Activated naive CD8-positive, alpha-beta T cell treated with anti-CD3 and anti-CD28 coated beads, Interleukin-2, amount 10 ng/mL, durations not matched to agents 7 days and 5 days (primary cell): ENCODE measurements at places on chromosomes 2 and 18. TPM values are rescaled to one million over a fixed set of nuclear protein-coding genes. Genes with fewer than 3 reads are reported as not detected.

- DNase-seq, result no peak
Observed at GRCh38 chr2:203707530-203707929, 1.1 kb downstream of the CD28 start.

DNA sequence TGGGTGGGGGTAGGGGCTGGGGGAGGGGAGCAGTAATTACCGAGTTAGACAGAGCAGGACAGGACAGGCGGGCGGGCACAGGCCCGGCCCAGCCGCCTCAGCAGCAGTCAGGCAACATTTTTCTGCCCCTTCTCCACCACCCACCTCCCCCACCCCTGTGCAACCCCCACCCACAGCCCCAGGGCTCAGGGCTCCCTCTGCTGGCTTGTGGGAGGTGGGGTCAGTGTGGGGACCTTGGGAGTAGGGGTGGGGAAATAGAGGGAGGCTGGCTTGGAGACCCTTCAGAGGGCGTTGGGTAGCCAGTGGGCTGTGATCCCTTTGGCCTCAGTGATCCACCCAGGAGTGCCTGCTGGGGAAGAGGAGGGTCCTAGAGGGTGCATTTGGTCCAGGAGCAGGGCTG lies 6.4 kb downstream of the WNT6 start:
- DNase-seq, result no peak

- DNase-seq, result no peak
Observed at GRCh38 chr18:48348739-48349138, 60.4 kb downstream of the ZBTB7C start.

DNA sequence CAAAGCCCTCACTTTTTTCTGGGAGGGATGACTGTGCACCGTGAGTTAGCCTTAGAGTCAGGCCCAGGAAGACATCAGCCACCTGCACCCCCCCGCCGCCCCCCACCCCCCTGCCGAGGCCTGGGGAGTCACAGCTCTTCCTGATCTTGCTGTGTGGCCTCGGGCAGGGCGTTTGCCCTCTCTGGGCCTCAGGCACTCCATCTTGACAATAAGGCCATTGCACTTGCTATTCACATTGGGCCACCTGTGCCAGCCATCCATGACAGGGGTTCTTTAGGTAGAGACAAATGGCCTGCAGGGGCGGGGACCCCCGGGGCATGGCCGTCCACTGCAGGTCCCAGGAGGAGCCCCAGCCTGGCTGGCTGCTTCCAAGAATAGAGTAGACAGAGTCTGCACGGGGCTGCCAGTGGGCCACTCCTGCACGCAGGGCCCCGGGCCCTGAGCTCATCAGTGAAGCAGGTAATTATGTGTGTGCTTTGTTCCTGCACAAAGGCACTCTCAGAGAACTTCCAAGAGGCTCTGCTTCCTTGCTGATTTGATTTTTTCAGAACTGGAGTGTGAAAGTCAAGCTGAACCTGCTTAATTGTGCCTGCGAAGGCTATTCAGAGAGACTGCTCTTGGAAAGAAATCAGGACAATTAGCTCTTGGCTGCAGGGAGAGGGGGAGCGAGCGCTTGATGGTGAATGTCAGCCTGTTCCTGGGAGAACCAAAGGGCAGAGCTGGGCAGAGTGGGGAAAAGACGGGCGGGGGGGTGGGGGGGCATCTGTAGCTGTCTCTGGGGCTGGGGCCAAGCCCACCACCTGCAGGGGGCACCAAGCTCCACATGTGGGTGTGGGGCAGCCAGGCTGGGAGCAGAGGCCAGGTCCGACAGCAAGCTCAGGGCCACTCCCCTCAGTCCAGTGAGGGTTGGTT lies 40.3 kb downstream of the RRM2 start:
- peak; percentile 27 for DNase-seq

Gene EFEMP1
- not detected for total RNA-seq

DNA sequence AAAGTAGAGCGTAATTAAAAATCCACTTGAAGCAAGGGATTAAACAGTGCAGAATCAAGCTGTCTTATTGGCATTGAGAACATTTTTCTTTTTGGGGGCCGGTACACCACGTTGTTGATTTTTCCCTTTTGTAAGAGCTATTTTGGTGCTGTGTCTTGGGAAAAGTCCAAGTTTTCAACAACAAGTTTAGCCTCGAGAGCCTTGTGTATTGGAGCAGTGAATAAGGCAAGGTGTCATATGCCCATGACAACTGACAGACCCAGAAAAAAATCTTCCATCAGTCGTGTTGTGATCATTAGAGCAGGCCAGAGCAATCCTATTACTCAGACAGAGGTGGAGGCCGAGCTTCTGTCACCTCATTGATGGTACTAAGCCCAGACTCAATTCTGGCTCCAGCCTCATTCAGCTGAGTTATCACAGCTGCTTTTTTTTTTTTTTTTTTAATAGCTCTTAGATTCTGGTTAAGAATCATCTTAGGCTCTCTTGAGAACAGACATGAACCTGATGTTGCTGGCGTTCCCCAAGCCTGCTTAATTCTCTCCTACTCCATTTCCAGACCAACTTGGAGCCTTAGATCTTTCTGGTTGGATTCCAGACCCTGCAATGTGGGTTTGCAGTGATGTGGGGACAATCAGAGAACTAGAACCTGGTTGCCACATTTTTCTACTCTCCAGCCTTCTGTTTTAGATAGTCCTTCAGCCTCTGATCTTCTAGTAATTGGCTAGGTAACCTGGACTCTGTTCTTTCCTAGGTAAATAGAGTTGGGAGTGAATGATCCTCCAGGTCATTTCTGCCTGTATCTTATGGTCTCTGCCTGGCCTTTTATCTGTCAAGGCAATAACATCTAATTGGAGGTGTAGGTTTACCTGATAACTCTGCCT lies 43.1 kb downstream of the MOGAT1 start:
- DNase-seq, result no peak

DNA sequence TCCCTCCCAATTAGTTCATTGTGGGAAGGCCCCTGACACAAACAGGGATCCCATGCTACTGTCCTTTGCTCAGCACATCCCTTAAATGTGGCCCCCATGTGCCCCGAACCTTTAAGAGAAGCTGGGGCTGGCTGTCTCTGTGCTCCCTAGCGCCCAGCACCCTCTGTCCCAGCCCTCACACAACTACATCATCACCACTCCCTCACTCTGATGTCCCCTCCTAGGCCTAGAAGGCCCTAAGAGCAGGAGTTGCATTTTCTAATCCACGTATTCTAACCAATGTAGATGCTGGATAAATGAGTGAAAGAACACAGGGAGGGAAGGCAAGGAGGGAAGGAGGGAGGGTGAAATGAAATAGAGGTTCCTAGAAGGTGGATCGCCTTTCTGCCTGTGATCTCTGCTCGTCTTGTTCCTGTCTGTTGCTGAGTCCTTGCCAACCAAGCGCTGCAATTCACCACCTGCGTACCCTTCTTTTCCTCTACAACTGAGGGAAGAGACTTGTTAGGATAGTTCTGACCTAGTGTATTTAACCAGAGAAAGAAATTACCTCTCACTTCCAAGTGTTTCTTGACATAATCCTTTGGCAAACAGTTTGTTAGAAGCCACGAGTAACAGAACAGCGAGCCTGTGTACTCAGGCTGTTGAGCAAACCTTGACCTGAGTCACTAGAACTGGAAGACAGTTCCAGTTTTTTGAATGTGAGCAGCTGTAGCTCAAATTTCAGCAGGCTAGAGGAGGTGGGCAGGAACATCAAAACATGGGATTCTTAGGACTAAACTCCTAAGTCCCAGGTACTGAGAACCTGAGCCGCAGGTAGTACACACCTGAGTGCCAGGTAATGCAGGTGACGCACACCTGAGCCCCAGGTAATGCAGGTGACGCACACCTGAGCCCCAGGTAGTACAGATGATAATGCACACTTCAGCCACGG lies 181.5 kb upstream of the ID2 start:
- peak; percentile 4 for DNase-seq

Gene HOXD9
- total RNA-seq, result not detected

GRCh38 chr2:46555011-46555410 lies 75.6 kb downstream of the TMEM247 start:
- no peak for DNase-seq
